ENCODE measurements at places on chromosomes 2 and 18.

GRCh38 chr2:207269038-207269437, 103.3 kb upstream of the KLF7 start:
- DNase-seq, result no peak

GRCh38 chr18:58186258-58186948, 142.4 kb downstream of the NEDD4L start:
- DNase-seq, result peak; percentile 74

- no peak for DNase-seq
Measured at GRCh38 chr18:44781886-44782285, 101.2 kb downstream of the SETBP1 start.

DNA sequence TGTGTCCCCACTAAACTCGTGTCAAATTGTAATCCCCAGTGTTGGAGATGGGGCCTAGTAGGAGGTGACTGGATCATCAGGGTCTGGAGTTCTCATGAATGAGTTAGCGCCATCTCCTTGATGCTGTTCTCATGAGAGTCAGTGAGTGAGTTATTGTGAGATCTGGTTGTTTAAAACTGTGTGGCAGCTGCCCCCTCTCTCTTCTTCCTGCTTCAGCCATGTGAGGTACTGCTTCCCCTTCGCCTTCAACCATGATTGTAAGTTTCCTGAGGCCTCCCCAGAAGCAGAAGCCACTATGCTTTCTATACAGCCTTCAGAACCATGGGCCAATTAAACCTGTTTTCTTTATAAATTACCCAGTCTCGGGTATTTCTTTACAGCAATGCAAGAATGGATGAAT, 50.4 kb downstream of the AP1S3 start:
- no peak for DNase-seq

DNA sequence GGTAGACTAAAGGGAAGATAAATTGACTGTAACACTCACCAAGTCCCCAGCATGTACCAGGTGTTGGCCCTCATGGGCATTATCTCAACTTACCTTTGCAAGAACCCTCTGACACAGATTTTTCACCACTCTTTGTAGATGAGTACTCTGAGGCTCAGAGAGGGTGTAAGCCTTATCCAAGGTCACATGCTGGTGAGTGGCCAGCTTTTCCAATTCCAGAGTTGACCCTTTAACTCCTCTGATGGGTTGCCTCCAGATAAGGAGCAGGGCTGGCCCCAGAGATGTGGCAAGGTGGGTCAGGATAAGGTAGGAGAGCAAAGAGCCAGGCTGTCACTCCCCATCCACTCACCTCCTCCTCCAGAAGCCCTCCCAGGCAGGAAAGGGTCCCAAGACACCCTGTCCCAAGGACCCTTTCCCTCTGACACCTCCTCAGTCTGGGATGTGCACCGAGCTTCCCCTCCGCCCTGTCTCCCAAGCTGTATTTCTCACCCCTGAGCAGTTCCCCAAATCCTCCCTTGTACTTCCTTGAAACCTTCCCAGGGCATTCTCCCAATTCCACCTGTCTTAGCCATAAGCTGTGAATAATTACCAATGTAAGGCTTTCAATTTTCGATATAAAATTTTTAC, 165.9 kb downstream of the ZFP36L2 start:
- no peak for DNase-seq

GRCh38 chr2:241859436-241860183, 916 bp upstream of the PDCD1 start:
- DNase-seq, result no peak

DNA sequence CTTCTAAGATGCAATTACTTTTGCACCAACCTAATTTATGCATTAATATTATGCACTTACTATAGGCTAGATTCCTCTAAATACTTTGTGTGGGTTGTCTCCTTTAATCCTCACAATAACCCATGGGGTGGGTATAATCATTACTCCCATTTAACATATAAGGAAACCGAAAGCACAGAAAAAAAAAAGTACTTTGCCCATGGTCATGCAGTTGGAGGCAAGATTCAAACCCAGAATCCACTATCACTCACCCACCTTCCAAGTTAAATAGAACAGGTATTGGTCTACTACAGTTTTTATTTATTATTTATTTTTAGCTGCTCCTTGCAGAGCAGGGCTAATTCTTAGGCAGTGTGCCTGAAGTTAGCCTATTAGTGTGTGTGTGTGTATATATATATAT, 76.6 kb upstream of the FZD7 start:
- DNase-seq, result no peak

DNA sequence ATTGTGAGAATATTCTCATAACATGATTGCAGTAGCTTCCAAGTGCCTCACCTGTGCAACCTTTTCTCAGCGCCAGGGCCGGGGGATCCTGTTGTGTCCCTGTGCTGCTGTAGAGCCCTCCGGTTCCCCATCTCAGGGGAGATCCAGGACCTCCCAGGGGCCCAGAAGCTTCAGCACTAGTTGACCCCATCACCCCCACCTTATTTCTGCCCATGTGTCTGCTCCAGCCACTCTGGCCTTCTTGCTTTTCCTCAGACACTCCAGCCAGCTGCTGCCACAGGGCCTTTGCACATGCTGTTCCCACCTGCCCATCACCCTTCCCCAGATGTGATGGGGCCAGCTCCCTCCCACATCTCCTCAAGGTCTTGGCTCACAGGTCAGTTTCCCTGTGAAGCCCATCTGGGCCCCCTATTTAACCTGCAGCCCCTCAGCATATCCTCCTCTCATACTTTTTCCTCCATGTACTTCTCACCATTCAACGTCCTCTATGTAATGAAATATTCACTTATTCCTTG, 226.5 kb downstream of the SEPTIN10 start:
- no peak for DNase-seq

- no peak for DNase-seq
Measured at GRCh38 chr2:25065768-25066167, 23.9 kb downstream of the EFR3B start.

DNA sequence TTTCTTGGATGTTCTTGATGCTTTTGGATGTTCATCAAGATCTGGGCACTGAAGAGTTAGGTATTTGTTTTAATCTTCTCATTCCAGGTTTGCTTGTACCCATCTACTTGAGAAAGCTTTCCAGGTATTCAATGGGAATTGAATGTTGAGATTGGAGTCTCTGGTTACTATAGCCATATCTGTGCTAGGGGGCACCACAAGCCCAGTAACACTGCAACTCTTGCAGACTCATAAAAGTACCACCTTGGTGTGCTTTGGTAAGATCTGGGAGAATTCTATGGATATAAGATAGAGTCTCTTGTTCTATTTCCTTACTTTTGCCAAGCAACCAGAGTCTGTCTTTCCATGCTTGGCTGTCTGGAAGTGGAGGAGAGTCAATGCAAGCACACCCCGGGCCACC, 518.9 kb upstream of the VRK2 start:
- no peak for DNase-seq

GRCh38 chr2:206824087-206824618, 58.7 kb downstream of the FASTKD2 start:
- DNase-seq, result no peak

GRCh38 chr2:170227507-170227947, 49.6 kb downstream of the MYO3B start:
- no peak for DNase-seq

All from urothelium cell line (cell line).